ENCODE measurements at places on chromosomes 4 and X. TPM values are rescaled to one million over a fixed set of nuclear protein-coding genes. Genes with fewer than 3 reads are reported as not detected.

The ITIH6 gene
- not detected for total RNA-seq

The PTCHD1 gene
- total RNA-seq: not detected

The SULT1E1 gene
- not detected for total RNA-seq

The MAGEB17 gene
- not detected for total RNA-seq

The FGD1 gene
- 0.11 TPM for total RNA-seq

The L1CAM gene
- 9.2 TPM for total RNA-seq

GRCh38 chr4:125693228-125693627 is 378.5 kb downstream of the FAT4 start:
- DNase-seq: no peak

DNA sequence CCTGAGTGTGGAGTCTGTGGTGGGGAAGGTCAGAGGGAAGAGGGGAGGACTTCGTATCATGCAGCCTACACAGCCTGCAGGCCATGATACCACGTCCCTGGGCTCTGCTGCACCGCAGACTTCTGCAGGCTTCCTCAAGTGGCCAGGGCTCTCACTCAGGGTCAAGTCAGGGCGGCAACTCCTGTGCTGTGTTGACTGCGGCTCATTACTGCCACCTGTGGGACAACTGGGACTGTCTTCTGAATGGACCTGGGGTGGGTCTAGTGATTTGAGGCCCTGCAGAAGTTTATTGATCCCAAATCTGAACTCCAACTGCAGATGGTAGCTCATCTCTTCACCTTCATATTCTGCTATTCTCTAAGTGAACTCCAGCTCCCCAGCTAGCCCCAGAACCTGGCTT is 167.1 kb downstream of the NSUN7 start:
- no peak for DNase-seq

DNA sequence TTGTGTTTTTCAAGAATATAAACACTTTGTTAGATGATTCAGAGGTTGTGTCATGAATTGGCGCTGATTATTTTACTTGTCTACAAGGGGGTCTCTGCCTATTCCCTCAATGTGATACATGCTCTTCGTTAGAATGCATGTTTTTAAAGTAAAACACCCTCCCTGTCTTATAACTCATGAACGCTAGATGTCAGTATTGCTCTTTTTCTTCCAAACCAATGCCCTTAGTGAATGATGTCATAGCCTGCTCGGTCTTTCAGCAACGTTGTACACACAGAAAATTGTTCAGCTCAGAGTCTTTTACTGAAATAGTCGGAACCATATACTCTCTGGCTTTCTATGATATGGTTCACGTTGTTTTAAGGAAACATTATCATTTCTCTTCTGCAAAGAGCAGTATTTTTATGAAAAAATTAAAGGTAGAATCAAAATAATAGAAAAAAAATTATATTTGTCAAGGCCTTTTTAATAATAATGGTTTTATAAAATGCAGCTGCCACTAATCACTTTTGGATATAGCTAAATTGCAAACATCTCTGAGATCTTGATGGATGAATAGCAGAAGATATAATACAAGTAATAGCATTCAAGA is 292.9 kb downstream of the TLL1 start:
- no peak for DNase-seq

- peak; percentile 2 for DNase-seq
These were observed 160.4 kb downstream of the CPEB2 start for GRCh38 chr4:15162465-15163283.

- DNase-seq: no peak
These were observed 82.2 kb downstream of the TENM3 start for GRCh38 chr4:182325397-182325796.

GRCh38 chr4:171954650-171955049 is 141.4 kb downstream of the GALNTL6 start:
- no peak for DNase-seq

DNA sequence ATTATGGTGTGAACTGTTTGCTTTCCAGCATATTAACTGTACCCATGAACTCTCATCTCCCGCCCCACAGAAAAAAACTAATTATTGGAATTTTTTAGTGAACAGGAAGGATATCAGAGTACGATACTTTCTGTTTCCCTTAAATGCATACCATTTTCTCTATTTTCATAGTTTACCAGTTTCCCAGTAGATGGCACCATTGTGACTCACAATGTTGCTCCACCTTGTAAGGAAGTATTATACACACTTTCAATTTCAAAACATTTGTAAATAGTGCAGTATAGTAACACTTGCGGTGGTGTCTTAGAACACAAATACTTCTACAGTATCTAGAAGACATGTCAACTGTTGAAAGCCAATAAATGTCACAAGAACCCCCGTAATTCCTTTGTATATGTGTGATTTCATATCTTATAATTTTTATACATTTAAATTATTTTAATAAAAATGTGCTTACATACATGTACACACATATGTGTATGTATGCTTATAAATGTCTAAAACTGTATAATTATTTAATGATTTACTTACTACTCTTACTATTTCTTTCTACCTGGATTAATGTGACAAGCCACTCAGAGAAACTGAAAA is 167.3 kb downstream of the SLIT2 start:
- no peak for DNase-seq

DNA sequence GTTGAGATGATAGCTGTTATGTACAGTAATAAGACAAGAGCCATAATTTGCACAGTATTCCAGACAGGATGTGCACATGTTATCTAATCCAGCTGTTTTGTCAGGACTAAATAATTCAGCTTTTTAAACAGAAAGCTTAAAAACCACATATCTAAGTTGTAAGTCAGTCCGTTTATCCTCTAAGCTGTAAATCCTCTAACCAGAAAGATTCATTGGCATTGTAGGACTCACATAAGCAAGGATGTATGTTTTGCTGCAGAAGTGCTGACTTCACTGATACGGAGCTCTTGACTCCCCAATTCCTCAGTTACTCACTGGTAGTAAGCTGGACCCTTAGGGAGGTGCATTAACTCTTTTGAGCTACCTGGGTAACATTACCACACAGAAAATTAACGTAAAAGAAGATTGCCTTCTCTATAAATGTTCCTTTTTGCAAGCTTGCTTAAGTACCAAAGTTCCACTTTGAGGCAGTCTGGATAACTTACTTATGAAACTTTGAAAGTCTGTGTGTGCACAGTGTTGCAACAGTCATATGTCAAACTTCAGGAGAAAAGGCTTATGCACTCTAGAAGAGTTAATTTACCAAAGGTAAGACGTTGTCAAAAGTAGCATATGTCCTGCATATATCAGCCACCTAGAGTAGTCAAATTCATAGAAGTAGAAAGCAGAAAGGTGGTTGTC is 58.3 kb upstream of the MAGEB2 start:
- DNase-seq: no peak

GRCh38 chrX:149837639-149838038 is 43.3 kb upstream of the MAGEA8 start:
- DNase-seq: no peak

GRCh38 chr4:104743215-104743653 is 248.5 kb upstream of the CXXC4 start:
- no peak for DNase-seq

DNA sequence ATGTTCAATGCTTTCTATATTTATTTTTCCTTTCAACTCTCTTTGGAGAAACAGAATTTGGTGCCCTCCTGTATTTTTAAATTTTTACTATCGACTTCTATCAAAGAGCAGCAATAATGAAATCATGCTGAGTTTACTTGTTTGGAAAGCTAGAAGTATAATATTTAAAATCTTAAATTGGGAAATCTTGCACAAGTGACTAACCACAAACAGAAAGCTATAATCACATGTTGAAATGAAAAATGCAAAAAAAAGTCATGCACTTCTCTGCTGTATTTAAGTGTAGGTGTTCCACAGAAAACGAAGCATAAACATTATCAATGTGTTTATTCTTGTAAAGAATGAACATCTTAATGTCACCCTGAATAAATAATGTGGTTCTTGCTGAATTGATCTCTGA is 306.1 kb downstream of the PCDH18 start:
- no peak for DNase-seq

GRCh38 chr4:162865102-162865501 is 301.6 kb downstream of the NAF1 start:
- DNase-seq: no peak

DNA sequence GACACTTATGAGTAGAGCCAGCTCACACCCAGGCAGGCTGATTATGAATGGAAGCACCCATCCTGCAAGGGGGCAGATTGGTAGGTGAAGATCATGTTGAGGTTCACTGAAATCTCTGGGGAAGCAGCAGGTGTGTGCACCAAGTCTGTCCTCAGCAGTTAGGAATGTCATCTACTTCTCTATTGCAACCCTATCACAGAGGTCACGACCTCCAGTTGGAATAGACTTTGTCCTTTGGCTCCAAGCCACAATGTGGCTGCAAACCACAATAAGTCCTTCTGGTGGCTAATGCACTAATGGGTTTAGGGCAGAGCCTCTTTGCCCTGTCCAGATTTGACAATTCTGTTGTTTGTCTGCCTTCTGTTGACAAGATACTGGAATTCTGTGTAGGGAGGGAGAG is 1056.7 kb downstream of the PCDH19 start:
- DNase-seq: no peak

GRCh38 chr4:119598521-119598920 is 30.1 kb downstream of the PDE5A start:
- no peak for DNase-seq

- DNase-seq: no peak
These were observed 16.4 kb upstream of the PGRMC2 start for GRCh38 chr4:128303986-128304385.

GRCh38 chr4:21191317-21191716 is 491.1 kb downstream of the PACRGL start:
- no peak for DNase-seq

GRCh38 chr4:110135523-110135922 is 62.9 kb downstream of the ELOVL6 start:
- no peak for DNase-seq

GRCh38 chrX:120315776-120316175 is 4.5 kb upstream of the TMEM255A start:
- no peak for DNase-seq

DNA sequence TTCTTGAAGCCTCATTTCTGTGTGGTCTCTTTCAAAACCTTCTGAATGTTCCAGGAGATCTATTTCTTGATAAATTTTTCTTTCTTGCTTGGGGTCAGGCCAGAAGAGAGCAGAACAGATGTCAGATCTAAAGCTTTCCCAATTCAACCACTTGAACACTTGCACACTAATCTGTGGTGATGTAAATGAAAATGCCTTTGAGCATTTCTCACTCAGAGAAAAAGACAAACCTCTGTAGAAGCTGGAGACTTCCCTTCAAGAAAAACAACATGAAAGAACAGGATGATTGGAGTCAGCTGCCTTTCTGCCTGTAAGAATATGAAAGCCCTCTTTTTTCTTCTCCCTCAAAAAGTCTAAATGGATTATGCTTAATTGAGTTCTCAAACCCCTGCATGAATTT is 11.2 kb downstream of the IGFBP7 start:
- DNase-seq: no peak

- no peak for DNase-seq
These were observed 40.0 kb downstream of the TMEM144 start for GRCh38 chr4:158250321-158250720.

DNA sequence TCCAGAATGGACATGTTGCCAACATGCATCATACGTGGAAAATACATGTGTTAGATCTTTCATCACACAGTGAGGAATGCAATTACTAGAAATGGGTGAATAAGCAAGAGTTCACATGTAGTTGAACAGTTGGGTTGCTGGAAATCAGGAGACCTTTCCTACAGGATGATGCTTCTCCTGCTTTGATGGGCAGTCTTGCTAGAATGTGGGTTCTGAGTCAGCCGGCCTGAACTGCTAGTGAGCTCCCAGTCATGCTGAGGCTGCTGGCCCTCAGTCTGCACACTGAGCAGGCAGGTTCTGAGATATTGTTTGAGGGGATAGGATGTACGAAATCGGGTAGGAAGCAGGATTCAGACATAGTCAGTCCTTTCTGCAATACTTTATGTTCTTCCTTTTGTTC is 20.2 kb downstream of the MSL3 start:
- no peak for DNase-seq
